Activated T-cell treated with anti-CD3 and anti-CD28 coated beads, Interleukin-2, amount 50 U/mL, for 72 hours (primary cell): ENCODE measurements at places on chromosomes 6 and 20. TPM values are rescaled to one million over a fixed set of nuclear protein-coding genes. Genes with fewer than 3 reads are reported as not detected.

- no peak for DNase-seq
Observed at GRCh38 chr6:157861814-157862213, 38.8 kb downstream of the SNX9 start.

- no peak for DNase-seq
Observed at GRCh38 chr6:167998215-167998614, 744 bp downstream of the KIF25 start.

GRCh38 chr6:143515061-143515760 is 3.7 kb upstream of the FUCA2 start:
- DNase-seq = no peak

GRCh38 chr6:13447949-13448724 is 39.3 kb downstream of the GFOD1 start:
- DNase-seq = no peak

DNA sequence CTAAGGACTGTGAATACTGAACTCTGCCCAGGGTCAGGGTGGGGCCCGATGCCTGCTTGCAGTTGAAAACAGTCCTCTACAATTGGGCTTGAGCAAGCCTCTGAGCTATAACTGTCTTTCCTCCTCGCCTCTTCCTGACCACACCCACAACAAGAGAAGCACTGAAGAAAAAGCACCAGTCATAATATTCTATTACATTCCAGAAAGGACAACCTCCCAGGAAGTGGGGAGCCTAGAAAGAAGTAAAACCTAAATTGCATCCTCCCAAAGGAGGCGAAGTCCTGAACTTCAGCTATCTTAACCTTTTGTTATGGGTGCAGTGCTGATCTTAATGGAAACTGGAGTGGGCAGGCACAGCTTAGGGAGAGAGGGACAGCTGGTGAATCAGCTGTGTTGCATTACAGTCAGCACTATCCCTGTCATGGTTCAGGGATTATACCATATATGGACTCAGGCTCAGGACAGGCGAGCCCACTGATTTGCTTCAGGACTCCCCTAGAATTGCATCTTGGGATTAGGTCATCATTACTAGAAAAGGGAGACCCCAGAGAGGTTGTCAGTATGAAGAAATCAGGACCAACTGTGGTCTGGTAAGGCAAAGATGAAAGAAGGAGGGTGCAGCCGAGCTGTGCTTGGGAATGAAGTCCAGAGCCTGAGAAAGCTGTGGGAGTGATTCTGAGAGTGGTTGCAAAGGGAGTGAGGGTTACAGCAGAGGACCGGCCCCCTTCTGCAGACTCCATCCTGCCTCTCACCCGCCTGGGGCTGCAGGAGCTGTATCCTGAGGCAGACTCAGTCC is 18.3 kb upstream of the TRAM2 start:
- no peak for DNase-seq

DNA sequence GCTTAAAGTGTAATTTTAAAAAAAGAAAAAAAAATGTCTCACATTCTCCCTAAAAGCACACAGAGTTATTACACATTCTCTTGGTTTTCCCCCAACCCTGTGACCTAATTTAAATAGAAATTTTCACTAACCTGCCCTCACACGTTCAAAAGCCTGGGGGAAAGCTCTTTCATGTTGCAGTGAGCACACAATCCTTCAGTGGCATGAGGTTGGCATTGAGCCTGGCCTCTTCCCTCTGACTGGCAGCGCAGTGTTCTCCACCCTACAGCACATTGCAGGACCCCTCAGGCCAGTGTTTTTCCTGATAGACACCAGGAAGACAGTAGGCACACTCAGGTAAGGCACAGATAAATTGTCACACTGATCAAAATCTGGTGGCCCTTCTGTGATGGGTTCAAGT is 34.1 kb downstream of the TNFRSF21 start:
- DNase-seq = no peak

- DNase-seq = no peak
Observed at GRCh38 chr6:154241581-154241980, 115.0 kb downstream of the IPCEF1 start.

DNA sequence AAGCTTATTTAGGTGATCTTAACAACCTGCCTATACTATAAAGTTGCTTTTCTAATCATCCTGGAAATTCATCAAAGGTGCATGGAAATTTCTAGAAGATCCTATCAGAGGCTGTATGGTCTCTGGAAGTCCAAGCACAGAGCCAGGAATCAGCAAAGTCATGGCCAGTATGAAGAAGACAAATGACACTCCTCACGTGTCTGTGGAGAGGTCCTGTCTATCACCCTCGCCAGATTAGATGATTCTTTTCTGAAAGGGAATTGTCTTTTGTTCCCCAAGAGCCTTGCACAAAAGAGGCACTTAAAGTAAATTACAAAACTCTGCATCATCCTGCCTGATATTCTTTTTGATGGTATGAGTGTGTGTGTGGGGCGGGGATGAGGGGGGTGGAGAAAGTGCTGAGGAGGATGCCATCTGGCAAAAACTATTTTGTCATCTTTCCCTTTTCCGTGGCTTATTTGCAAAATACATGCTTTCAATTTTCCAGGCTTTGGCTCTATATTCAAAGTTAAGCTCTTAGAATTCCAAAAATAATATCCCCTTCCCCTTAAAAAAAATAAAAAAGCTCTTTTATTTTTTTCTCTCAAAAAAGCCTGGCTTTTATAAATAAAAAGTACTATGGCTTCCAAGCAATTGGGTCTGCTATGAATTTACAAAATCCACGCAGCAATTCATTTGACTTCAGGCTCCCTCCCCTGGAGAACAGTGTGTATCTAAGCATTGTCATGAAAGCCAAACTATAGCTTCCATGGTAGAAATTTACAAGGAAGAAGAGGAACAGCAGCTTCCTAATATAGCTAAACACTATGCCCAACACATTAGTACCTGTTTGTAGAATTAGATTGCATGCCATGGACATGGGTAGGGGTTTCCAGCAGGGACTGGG is 185.2 kb upstream of the ARG1 start:
- DNase-seq = no peak

DNA sequence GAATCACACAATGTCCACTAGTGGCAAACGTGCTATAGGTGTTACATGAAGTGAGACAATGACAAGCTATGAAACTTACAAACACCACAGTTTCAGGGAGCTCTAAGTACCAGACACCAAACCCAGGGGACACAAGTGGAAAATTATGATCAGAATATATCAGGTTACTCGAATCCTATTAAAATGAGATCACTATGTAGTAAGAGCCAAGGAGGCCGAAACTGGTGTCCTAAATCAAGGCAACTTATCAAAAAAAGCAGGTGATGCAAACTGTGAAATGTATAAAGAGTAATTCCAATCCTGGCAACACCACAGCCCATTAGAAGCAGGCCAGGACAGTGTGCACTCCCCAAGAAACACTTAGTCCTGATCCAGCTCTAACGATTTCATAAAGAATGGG is 100.3 kb downstream of the ARHGAP18 start:
- DNase-seq = no peak

GRCh38 chr20:36998652-36999051 is 47.1 kb upstream of the SAMHD1 start:
- DNase-seq = no peak

GRCh38 chr6:48318670-48319069 is 207.7 kb upstream of the PTCHD4 start:
- no peak for DNase-seq

The VAPB gene
- 45.8 TPM for total RNA-seq
